ENCODE measurements at places on chromosomes 2 and 18. TPM values are rescaled to one million over a fixed set of nuclear protein-coding genes. Genes with fewer than 3 reads are reported as not detected.

DNA sequence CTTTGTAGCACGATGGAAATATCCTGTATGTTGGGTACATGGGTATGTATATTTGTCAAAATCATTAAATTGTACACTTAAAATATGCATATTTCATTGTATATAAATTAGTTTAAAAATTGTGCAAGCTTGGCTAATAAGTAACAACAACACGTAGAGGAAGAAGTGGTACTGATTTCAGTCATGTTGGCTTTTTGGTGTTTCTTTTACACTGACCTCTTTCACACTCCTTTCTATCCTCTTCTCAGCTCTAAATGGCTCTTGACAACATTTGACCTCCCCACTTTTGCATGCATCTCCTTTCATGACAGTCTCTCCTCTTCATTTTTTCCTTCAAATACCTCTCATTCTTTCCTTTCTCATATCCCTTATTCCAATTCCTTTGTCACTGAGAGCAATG is 801.4 kb upstream of the ZEB2 start:
- no peak for DNase-seq
- H3K4me3 ChIP-seq, result no peak overlapping the region
- H3K27me3 ChIP-seq, result peaks cover 18% of the 10 kb centered on the region
- H3K27ac ChIP-seq, result no peak overlapping the region

DNA sequence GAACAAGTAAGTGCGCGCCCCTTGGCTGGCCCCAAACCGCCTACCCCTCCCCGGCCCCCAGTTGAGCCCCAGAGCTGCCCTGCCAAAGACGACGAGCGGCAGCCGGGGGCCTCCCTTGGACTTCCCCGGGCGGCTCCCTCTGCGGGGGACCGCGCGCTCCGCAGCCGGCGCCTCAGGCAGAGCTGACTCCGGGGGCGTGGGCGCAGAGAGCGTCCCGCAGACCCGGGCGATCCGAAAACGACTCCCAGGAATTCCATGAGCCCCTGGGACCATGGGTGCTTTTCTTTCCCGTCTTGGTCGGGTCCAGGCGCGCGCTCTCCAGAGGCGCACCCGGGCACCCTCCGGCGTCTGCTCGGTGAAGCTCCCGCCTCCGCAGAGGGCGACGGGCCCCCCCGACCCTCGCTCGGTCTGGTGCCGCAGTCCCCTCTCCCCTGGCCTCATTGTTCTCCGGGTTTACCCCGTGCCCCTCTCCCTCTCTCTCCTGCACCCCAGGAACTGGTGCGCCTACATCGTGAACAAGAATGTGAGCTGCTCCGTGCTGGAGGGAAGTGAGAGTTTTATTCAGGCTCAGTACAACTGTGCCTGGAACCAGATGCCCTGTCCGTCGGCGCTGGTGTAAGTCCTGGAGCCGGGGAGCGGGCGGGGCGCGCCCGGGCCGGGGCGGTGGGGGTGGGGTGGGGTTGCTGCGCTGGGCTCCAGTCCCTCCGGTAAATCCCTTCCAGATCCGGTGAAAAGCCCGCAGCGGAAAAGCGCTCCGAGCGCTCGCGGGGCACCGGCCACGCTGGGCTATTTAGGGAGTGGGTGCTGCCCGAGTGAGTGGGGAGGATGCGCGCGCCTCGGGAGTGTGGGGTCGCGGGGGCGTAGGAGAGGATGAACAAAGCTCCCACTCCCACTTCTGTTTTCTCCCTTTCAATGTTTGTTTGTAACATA is 776 bp downstream of the EMILIN2 start:
- peaks cover 49% of the 10 kb centered on the region for H3K27me3 ChIP-seq
- peak overlapping the region; percentile 88 for H3K4me3 ChIP-seq
- no peaks in the 10 kb centered on the region for H3K36me3 ChIP-seq
- peaks cover 26% of the 10 kb centered on the region for H3K4me1 ChIP-seq
- peak overlapping the region; percentile 56 for H3K27ac ChIP-seq

GRCh38 chr2:101135412-101136296 is 15.5 kb downstream of the TBC1D8 start:
- H3K27me3 ChIP-seq, result peaks cover 2% of the 10 kb centered on the region
- H3K27ac ChIP-seq, result no peak overlapping the region
- no peak for DNase-seq
- H3K4me1 ChIP-seq, result no peaks in the 10 kb centered on the region

DNA sequence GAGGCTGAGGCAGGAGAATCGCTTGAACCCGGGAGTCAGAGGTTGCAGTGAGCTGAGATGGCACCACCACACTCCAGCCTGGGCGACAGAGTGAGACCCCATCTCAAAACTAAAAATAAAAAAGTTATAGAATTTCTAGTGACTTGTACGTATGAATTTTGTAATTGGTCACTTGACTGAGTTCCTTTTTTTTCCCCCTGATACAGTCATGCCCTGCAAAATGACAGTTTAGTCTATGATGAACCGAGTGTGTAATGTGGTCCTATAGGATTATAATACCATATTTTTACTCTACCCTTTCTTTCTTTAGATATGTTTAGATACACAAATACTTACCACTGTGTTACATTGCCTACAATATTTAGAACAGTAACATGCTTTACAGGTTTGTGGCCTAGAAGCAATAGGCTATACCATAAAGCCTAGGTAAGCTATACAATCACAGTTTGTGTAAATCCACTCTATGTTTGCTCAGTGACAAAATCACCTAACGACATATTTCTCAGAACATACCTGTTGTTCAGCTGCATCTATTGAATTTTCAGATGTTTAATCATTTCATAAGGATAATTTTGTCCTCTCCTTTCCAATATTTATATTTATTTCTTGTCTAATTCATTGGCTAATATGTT is 25.4 kb downstream of the SOCS6 start:
- H3K4me1 ChIP-seq, result no peaks in the 10 kb centered on the region
- H3K27me3 ChIP-seq, result no peaks in the 10 kb centered on the region
- H3K36me3 ChIP-seq, result no peaks in the 10 kb centered on the region
- H3K27ac ChIP-seq, result no peak overlapping the region

DNA sequence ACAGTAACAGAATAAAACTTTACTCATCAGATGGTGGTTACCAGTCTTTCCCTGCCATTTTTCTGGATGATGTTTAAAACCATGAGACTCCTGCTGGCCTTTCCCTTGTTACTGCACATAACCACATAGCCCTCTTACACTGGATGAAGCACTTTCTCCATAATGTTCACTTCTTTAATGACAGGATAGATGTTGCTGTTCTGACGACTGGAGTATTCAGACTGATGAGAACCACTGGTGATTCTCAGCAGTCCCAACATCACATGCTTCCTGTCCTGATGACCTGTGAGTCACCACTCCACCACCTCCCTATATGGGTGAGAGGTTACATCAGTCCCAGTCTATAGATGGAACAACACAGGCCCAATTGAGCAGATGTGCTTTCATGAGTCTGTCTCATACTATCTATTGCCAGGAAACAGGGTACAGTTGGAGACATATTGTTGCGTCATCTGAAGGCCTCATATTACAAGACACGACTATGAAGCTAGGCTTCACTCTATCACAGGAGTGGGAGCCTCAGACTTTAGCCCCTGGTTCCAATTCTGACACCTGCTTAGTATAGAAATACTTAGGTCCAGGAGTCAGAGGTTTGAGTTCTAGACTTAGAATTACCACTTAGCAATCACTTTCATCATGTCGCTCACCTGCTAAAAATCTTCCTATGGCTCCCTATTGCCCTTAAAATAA is 145.7 kb upstream of the KLF7 start:
- H3K27me3 ChIP-seq, result no peaks in the 10 kb centered on the region
- H3K36me3 ChIP-seq, result peaks cover 11% of the 10 kb centered on the region
- no peak for DNase-seq
- peak overlapping the region; percentile 88 for H3K27ac ChIP-seq
- H3K4me1 ChIP-seq, result peaks cover 49% of the 10 kb centered on the region

DNA sequence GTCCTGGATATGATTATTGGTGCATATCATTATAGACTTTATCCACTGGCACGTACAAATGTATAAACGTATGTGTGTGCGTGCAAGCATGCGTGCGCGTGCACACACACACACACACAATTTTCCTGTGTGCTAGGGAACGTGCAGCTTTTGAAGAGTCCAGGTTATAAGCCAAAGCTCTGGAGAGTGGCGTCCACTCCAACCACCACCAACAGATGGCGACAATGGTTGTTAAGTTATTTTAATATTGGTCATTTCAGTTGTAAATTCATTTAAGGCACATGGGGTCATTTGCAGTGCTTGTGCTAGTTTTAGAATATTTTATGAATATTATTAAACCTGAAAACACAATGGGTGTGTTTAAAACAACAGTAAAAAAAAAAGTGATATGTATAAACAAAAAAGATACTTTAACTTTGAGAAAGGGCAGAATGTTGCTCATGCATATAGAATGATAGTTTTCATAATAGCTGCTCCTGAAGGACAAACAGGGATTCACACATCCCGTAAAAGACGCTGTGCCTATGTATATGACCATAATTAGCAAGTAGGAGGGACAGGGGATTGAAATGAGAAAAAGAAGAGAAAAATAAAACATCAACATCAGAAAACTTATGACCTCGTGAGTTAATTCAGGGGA is 124.2 kb upstream of the ITGB6 start:
- no peak for DNase-seq
- H3K36me3 ChIP-seq, result peaks cover 14% of the 10 kb centered on the region
- no peak overlapping the region for H3K4me3 ChIP-seq
- H3K27ac ChIP-seq, result peak overlapping the region; percentile 35
- peaks cover 6% of the 10 kb centered on the region for H3K27me3 ChIP-seq

- H3K4me3 ChIP-seq, result no peak overlapping the region
- no peaks in the 10 kb centered on the region for H3K27me3 ChIP-seq
- H3K27ac ChIP-seq, result no peak overlapping the region
- peaks cover 4% of the 10 kb centered on the region for H3K36me3 ChIP-seq
Measured at GRCh38 chr18:10080372-10080771, 166.6 kb downstream of the VAPA start.

GRCh38 chr2:10909050-10909995 is 2.4 kb upstream of the KCNF1 start:
- no peak overlapping the region for H3K4me3 ChIP-seq
- H3K36me3 ChIP-seq, result no peaks in the 10 kb centered on the region
- no peaks in the 10 kb centered on the region for H3K4me1 ChIP-seq
- H3K27me3 ChIP-seq, result peaks cover 16% of the 10 kb centered on the region
- no peak for DNase-seq

DNA sequence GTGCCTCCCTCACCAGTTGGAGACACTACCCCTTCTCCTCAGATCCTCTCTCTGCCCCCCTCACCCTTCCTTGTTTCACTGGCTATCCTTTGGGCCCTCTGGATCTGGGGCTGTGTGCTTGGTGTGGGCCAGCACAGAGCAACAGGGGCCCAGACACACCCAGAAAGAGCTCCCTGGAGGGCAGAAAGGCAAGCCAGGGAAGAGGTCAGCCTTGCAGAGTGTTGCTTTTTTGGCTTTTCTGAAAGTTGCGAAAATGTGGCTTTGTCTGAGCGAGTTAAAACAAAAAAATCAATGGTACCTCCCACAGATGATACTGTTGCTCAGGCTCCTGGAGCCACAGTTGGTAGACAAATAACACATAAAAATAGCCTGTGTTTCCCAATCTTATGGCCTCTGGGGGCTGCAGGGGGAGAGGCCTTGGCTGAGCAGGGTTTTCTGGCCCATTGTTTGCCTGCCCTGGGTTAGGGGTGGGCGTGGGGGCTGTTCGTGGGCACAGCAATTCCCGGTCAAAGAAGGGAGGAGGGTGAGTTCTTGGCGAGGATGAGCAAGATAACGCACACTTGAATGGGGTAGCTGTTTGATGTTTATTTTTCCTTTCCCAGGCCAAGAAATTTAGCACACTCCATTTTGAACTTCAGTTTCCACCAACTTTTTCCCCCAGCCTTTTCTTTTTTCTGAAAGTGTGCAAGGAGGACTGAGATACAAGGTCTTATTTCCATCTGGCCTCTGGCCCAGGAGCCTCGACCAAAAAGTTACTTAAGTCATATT is 167.0 kb upstream of the HAAO start:
- H3K27ac ChIP-seq, result no peak overlapping the region
- H3K27me3 ChIP-seq, result peaks cover 17% of the 10 kb centered on the region
- no peaks in the 10 kb centered on the region for H3K36me3 ChIP-seq
- H3K4me1 ChIP-seq, result no peaks in the 10 kb centered on the region

GRCh38 chr18:43919551-43919950 is 642.3 kb upstream of the SYT4 start:
- DNase-seq, result no peak
- H3K27me3 ChIP-seq, result no peaks in the 10 kb centered on the region
- no peaks in the 10 kb centered on the region for H3K4me1 ChIP-seq
- no peaks in the 10 kb centered on the region for H3K36me3 ChIP-seq
- H3K27ac ChIP-seq, result no peak overlapping the region

GRCh38 chr2:147017951-147018645 is 826.7 kb upstream of the ACVR2A start:
- no peaks in the 10 kb centered on the region for H3K36me3 ChIP-seq
- no peaks in the 10 kb centered on the region for H3K4me1 ChIP-seq
- no peaks in the 10 kb centered on the region for H3K27me3 ChIP-seq
- no peak overlapping the region for H3K27ac ChIP-seq
- no peak overlapping the region for H3K4me3 ChIP-seq
- DNase-seq, result no peak

- DNase-seq, result no peak
- H3K27me3 ChIP-seq, result peaks cover 7% of the 10 kb centered on the region
- no peak overlapping the region for H3K27ac ChIP-seq
- H3K36me3 ChIP-seq, result no peaks in the 10 kb centered on the region
Measured at GRCh38 chr18:8507915-8508705, 101.1 kb upstream of the RAB12 start.

DNA sequence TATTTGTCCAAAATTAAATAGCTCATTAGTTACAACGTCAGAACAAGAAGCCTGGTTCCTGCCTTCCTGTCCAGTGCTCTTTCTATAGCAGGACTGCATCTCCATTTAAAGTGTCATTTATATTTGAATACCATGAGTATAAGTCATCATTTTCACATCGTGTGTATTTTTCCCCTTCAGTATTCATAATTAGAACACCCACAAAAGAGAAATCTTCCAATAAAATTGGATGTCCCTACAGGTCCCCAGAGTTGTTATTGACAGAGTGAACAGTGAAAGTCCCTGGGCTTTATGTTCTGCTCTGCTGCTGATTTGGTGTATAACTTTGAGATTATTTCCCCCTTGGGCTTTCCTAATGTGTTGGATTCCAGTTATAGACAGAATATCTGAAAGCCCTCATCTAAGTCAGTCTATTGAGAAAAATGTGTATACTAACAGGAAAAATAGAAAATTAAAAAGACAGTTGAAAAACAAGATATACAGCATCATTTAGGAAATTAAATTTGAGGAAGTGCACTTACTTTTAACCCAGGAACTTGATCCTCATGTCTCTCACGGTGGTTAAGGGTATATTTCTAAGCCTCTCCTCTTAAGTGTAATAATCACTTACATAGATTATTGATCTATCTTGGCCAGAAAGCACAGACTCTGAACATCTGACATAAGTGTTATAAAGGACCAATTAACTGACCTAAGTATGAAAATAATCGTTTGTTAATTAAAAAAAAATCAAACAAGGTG is 15.2 kb upstream of the REV1 start:
- no peak overlapping the region for H3K4me3 ChIP-seq
- peaks cover 2% of the 10 kb centered on the region for H3K27me3 ChIP-seq
- H3K27ac ChIP-seq, result no peak overlapping the region
- no peaks in the 10 kb centered on the region for H3K36me3 ChIP-seq
- H3K4me1 ChIP-seq, result peaks cover 6% of the 10 kb centered on the region

GRCh38 chr2:181196401-181196800 is 216.0 kb downstream of the UBE2E3 start:
- DNase-seq, result no peak
- H3K27me3 ChIP-seq, result no peaks in the 10 kb centered on the region
- peak overlapping the region; percentile 65 for H3K4me3 ChIP-seq
- H3K4me1 ChIP-seq, result peaks cover 48% of the 10 kb centered on the region
- peak overlapping the region; percentile 91 for H3K27ac ChIP-seq

Gene MRPL30
- 25.5 TPM for total RNA-seq

Gene GPR17
- total RNA-seq, result not detected

Gene MARCO
- total RNA-seq, result not detected

Gene FSHR
- not detected for total RNA-seq

Gene C2orf81
- 1.9 TPM for total RNA-seq

Gene RAB6C
- total RNA-seq, result not detected

Gene PUM2
- 131 TPM for total RNA-seq

Gene NPC1
- 30.2 TPM for total RNA-seq

Gene LONRF2
- 0.32 TPM for total RNA-seq

Gene FSIP2
- total RNA-seq, result not detected

Measured in activated T-helper 1 cell treated with anti-CD3 and anti-CD28 coated beads, Interleukin-12 subunit alpha, Interleukin-12 subunit beta, Interleukin-2, Interleukin-4 antibody, amounts not matched to agents 30 ng/mL and 10 ng/mL and 1 ng/mL, durations not matched to agents 14 hours and 24 hours and 36 hours (primary cell).